ENCODE measurements at places on chromosomes 3 and 15.

DNA sequence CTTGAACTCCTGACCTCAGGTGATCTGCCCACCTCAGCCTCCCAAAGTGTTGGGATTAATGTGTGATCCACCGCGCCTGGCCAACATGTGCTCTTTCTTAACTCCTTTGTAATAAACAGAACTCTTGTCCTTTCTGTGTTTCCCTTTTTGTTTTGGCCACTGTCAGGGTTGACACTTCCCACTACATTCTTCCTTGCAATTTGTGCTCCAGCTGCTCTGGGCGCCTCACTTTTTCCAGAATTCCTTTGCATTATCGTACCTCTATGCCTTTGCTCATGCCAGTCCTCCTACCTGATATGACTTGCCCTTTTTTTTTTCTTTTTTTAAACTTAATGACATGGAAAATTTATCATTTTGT lies 38.8 kb upstream of the SMAD3 start:
- no peak for DNase-seq

- no peak for DNase-seq
Measured at GRCh38 chr3:133591271-133591742, 17.8 kb downstream of the CDV3 start.

DNA sequence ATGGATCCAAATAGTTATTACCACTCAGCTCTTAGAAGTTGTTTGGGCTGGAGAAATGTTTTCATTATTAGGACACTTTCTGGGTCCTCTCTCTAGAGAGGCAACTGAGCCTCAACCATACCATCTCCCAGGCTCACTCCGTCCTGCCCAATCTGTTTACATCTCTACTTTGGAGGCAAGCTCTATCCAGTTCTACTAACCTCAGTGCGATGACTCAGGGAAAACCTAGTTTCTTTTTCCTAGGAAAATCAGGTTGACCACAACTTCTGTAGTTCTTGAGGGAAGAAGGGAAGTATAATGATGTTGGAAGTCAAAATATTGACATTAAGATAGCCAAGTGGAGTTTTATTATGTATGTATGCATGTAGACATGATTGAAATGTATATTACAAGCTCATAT lies 40.4 kb downstream of the LPP start:
- DNase-seq = no peak

DNA sequence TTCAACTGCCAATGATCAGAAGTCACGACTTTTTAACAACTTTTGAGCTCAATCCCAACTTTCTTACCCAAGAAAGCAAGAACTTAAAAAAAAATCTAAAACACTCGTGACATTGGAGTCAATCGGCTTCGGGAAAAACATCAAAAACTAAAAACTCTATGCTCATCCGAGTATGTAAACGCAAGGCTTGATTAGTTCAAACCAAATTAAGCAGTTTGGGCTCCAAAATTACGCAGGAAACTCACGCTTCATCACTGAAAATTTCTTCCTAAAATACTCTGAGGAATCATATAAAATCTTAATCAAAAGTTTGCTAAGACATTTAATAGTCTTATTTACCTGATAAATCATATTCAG lies 1.6 kb downstream of the TRA2B start:
- no peak for DNase-seq

- no peak for DNase-seq
Measured at GRCh38 chr3:140157161-140157560, 222.2 kb downstream of the CLSTN2 start.

- DNase-seq = no peak
Measured at GRCh38 chr3:17320266-17320665, 422.2 kb downstream of the TBC1D5 start.

DNA sequence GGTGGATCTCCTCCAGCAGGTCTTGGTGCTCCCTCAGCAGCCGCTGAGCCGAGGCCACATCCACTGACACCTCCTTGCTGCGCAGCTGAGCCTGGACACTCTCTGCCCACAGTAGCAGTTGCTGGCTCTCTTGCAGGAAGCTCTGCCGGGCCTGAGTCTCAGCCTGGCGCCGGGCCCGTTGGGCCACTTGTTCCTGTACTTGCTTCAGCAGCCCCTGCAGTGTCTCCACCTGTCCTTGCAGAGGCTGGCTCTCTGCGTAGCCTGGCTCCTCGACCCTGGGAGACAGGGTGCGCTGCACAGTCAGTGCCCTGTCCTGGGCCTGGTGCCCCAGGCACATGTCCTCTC lies 15.5 kb downstream of the SPTBN5 start:
- no peak for DNase-seq

GRCh38 chr3:77780278-77780996 lies 740.5 kb downstream of the ROBO2 start:
- DNase-seq = no peak

GRCh38 chr3:144744473-144744872 lies 772.9 kb downstream of the DIPK2A start:
- no peak for DNase-seq

DNA sequence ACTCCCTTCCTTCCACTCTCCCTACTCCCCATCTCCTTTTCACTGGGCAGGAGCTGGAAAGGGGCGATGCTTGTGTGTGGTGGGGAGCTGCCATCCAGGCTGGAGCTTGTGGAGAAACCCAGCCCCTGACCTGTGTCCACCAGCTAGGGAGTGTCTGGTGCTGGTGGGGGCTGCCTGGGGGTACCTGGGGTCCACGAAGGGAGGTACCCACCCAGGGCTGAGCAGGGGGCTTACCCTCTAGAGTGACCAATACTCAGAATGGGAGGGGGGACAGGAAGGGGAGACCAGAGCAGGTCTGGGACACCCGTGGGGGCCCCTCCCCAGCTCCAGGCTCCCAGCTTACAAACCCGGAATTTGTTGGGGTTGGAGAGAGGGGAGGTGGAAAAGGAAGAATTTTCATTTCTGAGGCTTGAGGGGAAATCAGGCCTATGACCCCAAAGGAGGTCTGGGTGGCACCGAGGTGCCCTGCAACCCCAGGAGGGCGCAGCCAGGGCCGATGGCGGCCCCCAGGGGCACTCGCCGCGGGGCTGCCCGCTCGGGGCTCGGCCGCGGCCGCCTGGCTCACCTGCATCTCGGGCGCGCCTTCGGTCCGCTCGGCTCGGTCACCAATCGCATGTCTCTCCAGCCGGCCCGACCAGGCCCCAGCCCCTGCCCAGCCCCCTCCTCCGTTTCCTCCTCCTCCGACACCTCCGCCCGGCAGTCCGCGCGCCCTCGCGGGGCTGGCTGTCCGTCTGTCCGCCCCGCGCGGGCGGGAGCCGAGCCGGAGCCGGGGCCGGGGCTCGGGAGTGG lies 773 bp downstream of the LINGO1 start:
- no peak for DNase-seq

- no peak for DNase-seq
Measured at GRCh38 chr15:71005895-71006294, 109.4 kb upstream of the THSD4 start.

GRCh38 chr3:74500257-74500656 lies 114.2 kb downstream of the CNTN3 start:
- no peak for DNase-seq

DNA sequence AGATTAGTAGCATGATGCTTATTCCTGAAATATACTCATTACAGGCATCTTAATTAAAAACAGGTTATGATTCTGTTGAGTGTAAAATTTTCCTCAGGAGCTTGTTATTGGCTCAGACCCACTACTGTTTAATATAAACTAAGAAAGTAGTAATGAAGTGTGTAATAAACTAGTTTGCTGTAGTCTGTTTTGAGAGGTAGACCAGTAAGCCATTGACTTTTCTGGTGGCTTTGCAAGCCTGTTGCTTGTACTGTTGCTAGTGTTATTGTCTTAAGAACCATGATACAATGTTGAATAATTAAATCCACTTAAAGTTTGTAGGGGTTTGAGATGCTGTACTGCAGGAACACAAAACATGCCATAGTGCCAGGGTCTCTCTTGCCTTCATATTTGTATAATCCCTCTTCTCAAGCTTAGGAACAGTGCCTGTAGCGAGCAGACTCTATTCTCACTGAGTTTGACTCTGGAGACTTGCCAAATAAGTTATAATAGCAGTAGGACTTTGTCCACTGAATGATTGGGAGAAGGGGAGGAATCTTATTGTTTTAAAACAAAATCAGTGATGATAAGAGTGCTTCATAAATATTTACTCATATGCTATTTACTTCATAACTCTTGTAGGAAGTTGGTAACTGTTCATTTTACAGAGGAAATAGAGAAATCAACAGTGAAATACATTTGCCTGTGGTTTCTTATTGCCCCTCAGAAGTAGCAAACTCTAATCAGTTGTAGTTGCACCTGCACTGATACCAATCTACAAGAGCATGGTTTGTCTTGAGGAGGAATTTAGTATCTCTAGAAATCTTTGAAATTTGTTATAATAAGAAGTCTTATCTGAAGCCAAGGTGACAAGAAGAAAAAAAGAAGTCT lies 13.4 kb downstream of the TCF12 start:
- DNase-seq = no peak

GRCh38 chr15:89794627-89795241 lies 18.6 kb downstream of the MESP2 start:
- DNase-seq = no peak

DNA sequence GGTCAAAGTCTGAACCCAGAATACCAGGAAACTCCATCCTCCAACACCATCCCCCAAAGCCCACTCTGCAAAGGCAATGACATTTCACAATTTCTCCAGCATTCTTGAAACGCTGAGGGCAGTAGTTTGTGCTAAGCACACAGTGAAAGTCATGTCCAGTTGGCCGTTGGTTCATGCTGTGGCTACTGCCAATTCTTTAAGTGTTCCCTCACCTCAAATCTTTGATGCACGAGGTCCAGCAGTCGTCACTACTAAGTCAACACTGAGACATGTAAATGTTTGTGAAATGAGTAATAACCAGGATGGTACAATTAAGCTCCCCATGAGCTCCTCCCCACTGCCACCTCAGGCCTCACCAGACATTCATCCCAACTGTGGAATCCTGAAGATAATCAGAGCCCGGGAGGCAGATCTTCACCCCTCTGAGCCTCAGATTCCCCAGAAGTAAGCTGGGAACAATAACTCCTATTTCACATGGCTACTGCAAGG lies 7.0 kb downstream of the SUCLG2 start:
- no peak for DNase-seq

DNA sequence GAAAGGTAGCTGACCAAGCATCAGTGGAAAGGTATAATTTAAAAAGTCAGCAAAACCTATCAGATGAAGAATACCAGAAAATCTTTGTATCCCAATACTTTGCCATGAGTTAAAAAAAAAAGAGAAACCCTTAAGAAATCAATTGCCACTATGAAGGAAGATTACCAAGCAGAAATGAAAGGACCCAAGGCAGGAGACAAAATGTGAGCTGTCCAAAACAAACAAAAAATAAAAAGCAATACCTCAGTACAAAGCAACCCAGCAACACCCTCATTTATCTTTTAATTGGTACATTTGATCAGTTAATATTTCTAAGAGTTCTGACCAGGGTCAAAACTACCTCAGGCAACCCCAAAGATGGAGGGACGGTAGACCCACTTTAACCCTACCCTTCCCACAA lies 65.3 kb downstream of the MOBP start:
- no peak for DNase-seq

GRCh38 chr3:128807186-128807830 lies 72.1 kb upstream of the ACAD9 start:
- no peak for DNase-seq

- no peak for DNase-seq
Measured at GRCh38 chr3:151553888-151554287, 93.0 kb upstream of the IGSF10 start.

DNA sequence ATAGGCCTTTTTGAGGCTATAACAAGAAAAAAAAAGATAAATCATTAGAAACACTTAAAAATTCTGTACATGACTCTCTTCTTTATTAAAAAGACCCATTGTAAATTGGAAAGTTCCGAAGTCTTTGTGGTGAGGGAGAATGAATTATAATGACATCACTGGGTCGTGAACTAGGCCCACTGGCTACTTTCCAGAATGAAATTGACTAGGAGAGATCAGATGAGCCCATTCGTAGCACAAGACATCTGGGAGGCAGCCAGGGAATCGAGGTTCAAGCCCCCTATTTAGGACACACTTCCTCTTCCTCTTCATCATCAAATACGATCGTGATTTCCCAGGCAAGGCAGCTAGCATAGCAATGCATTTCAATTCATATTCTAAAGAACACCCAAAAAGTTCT lies 889.8 kb upstream of the NR2F2 start:
- DNase-seq = no peak

DNA sequence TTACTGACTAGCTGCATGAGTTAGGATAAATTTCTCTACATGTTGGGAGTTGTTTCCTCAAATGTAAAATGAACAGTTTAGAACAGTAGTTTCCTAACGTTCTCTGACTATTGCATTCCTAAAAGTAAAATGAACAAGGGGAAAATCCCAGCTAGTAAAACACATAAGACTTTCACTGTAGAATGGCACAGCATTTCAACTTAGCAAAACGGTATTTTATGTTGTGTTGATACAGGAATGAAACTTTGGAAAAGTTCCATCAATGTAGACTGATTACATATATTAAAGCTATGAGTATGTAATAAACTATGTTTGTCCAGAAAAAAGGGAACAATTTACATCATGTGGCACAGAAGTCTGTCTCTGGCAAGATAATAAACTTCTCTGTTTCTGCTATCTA lies 297.4 kb upstream of the EPHA3 start:
- DNase-seq = no peak

DNA sequence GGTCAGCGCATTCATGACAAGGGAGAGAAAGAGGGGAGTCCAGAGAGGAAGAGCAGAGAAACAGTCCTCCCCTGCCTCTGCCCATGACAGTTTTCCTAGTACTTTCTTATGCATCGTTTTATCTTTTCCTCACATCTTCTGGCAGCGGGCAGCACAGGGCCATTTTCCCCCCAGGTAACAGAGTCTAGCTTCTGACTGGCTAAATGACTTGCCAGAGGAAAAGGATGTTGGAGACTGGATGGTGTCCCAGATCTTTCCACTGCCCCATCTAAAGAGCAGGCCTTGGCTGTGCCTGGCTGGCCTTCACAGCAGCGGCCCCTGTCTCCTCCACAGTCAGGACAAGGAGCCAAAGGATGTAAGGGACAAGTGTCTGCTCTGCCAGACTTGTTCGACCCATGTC lies 59.3 kb downstream of the CTDSPL start:
- DNase-seq = no peak

DNA sequence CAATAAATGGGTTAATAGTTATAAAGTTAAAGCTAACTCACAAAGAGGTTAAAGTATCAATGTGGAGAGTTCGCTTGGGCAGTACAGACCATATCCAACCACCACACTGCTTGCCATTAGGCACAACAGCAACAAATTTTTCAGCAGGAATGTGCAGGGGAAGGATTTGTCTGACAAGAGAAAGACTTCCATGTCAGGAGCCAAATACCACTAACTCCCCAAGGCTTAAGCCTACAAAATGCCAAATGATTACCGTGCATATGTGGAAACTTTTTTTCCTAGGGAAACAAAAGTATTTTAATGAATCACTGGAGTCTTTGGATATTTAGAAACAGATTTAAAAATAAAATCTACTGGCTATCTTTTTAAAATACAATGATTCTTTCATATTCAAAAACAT lies 8.1 kb downstream of the VGLL3 start:
- no peak for DNase-seq

- DNase-seq = no peak
Measured at GRCh38 chr15:66860844-66861243, 158.8 kb downstream of the SMAD6 start.

DNA sequence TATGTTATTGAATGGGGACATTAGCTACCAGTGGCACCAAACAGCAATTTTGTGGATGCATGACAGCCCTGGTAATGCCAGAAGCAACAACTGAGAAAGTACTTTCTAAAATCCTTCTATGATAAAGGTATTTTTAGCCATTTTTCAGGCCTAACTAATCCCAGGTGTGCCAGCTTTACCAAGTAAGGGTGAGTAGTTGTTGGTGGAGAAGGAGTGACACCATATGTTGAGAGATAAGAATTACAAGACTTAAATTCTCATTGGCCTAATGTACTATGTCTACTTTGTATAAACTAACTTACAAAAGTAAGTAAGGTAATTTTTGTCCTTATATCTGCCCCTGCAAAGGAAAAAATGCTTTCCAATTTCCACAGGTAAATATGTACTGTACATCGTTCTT lies 4.1 kb upstream of the COX17 start:
- DNase-seq = no peak
